NCI-H1092 treated with DMSO at 0.1 percent for 48 hours (cell line): ENCODE measurements at places on chromosomes 11 and 22.
A peak's percentile ranks its signal among the peaks of the same experiment; 100 is the strongest.

DNA sequence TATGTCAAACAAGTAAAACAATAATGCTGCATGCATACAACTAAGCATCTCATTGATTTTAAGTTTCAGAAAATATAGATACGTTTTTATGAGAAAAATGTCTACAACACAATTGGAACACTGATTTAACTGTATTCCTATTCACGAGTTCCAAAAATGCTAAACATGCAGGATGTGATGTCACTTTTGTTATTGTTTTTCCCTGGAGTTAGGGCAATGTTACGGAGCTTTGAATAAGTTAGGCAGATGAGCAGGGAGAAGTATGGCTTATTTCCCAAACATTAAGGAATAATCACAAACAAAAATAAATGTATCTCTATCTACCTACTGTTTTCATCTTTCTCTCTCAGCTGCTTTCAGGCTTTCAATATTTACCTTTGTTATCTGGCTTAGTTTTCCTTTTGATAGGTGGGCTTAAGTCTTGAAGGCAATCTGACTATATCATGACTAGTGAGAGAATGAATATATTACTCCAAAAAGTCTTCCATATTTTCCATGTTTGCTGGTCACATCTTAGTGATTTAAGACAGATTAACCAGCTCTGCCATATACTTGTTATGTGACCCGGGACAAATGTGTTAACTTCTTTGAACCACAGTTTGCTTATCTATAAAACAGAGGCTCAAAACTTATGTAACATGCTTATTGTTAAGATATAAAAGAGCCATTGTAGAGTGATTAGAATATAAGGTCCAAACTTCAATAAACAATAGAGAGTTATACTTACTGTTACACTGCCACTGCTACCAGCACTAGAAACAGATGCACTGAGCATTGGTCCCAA lies 854.4 kb upstream of the CCDC90B start:
- no peak for DNase-seq

- DNase-seq, result no peak
Observed at GRCh38 chr22:20508815-20509271, 1.4 kb downstream of the MED15 start.

- no peak for DNase-seq
Observed at GRCh38 chr11:130102301-130103249, 32.9 kb downstream of the APLP2 start.

GRCh38 chr11:30006876-30007275 lies 10.0 kb downstream of the KCNA4 start:
- peak; percentile 38 for DNase-seq

DNA sequence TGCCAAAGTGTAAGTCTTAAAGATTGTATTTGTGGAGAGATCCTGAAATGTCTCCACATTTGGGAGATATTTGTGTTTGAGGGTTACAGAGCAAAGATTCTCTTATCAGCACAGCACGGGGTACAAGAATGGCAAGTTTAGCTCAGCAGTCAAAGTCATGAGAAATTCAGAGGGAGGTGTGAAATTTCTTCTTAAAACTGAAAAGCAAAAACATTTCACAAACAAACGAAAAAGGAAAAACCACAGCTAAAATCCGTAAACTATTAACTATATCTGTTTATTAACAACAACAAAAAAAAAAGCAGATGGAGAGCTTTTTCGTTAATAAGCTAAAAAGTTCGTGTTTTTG lies 40.9 kb upstream of the ETS1 start:
- no peak for DNase-seq

DNA sequence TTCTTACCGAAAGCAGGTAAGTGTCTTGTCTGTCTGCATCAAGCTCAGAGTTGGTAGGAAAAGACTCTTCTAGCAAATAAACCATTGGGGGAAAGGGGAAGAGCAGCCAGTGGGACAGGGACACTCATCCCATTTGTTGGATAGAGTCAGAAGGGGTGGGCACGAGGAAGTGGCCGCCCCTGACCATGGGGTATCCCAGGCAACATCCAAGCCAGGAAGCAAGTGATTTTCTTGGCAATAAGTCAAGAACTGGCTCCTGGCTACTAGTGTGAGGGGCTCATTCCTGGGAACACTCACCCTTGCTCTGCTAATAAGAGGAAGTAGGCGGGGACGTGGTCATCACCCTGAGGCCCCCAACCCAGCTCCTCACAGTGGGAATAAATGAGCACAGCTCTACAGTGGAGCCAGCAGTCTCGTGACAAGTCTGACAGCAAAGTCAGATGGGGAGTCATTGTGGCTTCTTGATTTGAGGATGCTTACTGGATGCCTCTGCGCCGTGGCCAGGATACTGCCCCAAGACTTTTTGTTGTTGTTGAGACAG lies 6.7 kb downstream of the SLC25A18 start:
- DNase-seq, result peak; percentile 35

DNA sequence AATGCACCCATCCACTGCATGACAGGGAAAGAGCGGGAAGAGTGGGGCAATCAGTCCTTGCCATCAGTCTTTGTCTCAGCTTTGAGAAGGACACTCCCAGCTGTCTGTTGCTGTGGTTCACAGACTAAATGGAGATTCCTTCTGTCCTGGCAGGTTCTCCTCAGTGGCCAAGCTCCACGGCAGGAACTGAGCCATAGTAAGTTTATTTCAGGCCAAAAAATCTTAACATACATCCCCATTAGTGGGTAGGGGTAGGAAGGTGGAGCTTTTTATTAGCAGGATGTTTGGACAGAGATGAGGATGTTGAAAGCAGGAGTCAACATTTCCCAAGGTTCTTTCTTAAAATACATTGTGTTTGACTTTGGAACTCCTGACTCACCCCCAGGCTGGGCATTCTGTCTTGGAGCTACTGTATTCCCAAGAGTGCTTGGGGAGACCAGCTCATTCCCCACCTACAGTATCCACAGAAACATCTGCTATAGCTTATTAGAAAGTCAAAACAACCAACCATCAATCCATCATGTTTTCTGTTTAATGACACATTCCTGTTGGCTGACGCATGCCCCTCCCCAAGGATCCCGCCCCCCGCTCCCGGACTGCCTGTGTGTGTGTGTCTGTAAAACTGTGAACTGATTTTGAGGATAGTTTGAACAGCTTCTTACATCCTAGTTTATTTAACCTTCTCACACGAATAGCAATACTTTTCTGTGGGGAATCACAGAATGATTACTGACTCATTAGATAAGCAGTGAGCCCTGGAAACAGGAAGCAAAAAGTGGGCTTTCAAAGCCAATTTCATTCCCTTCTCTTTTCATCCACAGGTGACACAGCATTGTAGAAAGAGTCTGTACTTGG lies 109.5 kb downstream of the CCDC81 start:
- no peak for DNase-seq

GRCh38 chr11:63845303-63845702 lies 6.4 kb downstream of the MARK2 start:
- no peak for DNase-seq

DNA sequence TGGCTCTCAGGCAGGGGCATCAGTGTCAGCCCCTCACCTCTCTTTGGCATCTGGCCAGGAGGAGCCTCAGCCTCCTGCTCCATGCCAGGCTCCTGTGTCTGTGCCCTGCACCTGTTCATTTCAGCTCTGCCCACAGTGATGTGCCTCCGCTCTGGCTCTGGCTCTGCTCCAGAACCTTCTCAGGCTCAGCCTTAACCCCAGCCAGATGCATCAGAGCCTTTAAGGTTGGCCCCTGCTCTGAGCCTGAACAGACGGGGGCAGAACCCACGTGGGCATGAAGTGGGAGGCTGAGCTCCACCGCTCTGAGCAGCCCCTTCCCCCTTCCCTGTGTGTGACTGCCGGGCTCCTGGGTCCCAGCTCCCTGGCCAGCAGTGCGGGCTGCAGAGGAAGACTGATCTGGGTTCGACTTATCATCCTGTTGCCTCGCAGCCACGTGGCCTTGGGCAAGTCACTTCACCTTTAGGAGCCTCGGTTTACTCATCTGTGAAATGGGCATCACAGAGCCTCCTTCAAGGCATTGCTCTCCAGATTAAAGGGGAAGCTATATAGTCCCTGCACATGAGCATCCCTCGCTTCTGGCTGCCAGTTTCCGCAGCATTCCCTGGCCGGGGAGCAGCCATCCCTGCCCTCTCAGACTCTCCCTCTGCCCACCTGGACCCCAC lies 44.7 kb upstream of the RTL6 start:
- DNase-seq, result peak; percentile 69
